ENCODE measurements at places on chromosomes 4 and X.

- H3K4me1 ChIP-seq, result peaks cover 5% of the 10 kb centered on the region
- H3K27ac ChIP-seq, result no peak overlapping the region
- H3K27me3 ChIP-seq, result no peaks in the 10 kb centered on the region
- H3K4me3 ChIP-seq, result no peak overlapping the region
- no peaks in the 10 kb centered on the region for H3K36me3 ChIP-seq
- no peak for DNase-seq
Measured at GRCh38 chr4:15413623-15414019, 14.2 kb upstream of the C1QTNF7 start.

- no peak for DNase-seq
- no peak overlapping the region for H3K27ac ChIP-seq
- H3K36me3 ChIP-seq, result no peaks in the 10 kb centered on the region
- H3K4me3 ChIP-seq, result no peak overlapping the region
Measured at GRCh38 chr4:118879409-118879808, 9.2 kb upstream of the SYNPO2 start.

DNA sequence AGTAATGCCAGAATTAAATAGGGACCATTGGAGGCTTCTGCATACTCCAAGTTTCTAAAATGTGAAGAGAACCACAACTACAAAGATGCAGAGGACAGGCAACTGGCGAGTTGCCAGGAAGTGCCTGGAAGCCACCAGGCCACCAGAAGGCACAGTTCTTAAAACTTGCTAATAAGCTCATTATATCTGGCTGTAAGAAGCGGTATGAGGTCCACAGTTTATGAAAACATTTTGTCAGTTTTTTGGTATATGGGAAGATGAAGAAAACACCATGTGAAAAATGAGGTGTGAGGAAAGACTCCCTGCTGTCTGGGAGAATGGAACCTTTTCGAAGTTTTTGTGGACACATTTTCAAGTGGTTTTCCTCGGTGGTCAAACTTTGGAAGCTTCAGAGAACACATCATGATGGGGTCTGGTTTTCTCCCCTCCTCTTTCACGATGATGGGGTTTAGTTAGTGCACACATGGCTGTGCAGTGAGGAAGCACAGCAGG lies 202.7 kb downstream of the NR3C2 start:
- peak; percentile 10 for DNase-seq
- H3K27me3 ChIP-seq, result no peaks in the 10 kb centered on the region
- H3K27ac ChIP-seq, result no peak overlapping the region
- H3K4me1 ChIP-seq, result no peaks in the 10 kb centered on the region
- H3K36me3 ChIP-seq, result no peaks in the 10 kb centered on the region

GRCh38 chr4:53640576-53641453 lies 49.5 kb upstream of the LNX1 start:
- H3K27ac ChIP-seq, result no peak overlapping the region
- H3K36me3 ChIP-seq, result no peaks in the 10 kb centered on the region
- H3K4me1 ChIP-seq, result no peaks in the 10 kb centered on the region
- H3K4me3 ChIP-seq, result no peak overlapping the region

DNA sequence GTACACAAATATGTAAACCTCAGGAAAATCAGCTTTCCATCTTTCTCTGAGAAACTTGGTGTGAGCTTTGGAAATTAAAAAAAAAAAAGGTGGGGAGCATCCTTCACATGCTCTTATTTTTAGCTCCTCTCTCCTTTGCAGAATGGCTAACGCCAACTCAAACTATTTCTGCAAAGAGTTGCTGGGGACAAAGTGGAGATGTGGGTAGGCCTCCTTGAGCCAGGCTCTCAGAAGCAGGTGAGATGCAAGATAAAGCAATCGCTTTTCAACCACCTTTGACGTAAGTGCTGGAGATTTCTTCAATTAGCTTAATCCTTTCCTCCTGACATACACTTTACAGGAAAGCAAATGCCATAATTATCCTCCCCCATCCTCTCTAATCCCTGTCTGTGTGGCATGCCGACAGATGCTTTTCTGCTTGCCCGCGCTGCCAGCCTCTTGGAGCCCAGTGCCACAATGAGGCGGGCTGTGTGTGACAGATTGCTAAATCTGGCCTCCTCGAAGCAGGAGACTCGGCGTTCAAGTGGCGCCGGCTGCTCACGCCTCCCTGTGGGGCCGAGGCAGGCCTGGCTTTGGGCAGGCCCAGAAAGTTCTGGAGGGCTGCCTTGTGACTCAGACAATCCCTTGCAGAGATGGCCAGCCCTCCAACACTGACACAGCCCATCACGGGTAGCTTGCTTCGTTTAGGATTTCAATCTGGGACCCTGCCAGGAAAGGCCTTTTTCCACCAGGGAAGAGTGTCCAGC lies 64.9 kb upstream of the SOD3 start:
- H3K27ac ChIP-seq, result no peak overlapping the region
- H3K4me3 ChIP-seq, result no peak overlapping the region
- H3K27me3 ChIP-seq, result no peaks in the 10 kb centered on the region
- DNase-seq, result peak; percentile 79
- H3K4me1 ChIP-seq, result peaks cover 3% of the 10 kb centered on the region

DNA sequence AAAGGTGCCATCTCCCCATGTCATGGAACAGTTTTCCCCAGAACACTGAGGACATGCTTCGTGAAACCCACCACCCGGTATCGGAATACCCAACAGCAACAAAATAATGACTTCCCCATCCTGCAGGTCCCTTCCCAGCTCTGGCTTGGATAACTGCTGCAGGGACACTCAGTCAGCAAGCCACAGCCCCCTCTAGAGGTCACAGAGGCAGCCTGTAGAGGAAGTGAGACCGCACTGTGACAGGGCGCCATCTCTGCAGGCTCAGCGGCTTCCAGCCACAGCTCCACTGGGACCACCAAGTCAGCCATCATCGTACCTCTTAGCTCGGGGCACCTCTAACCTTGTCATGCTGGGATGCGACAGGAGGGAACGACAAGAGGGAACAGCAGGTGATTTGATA lies 315.9 kb downstream of the LDB2 start:
- no peaks in the 10 kb centered on the region for H3K36me3 ChIP-seq
- DNase-seq, result no peak
- no peaks in the 10 kb centered on the region for H3K4me1 ChIP-seq
- no peak overlapping the region for H3K4me3 ChIP-seq
- no peak overlapping the region for H3K27ac ChIP-seq

- DNase-seq, result peak; percentile 11
- no peak overlapping the region for H3K27ac ChIP-seq
- no peaks in the 10 kb centered on the region for H3K27me3 ChIP-seq
- H3K4me1 ChIP-seq, result no peaks in the 10 kb centered on the region
Measured at GRCh38 chr4:6087669-6088341, 69.6 kb upstream of the C4orf50 start.

DNA sequence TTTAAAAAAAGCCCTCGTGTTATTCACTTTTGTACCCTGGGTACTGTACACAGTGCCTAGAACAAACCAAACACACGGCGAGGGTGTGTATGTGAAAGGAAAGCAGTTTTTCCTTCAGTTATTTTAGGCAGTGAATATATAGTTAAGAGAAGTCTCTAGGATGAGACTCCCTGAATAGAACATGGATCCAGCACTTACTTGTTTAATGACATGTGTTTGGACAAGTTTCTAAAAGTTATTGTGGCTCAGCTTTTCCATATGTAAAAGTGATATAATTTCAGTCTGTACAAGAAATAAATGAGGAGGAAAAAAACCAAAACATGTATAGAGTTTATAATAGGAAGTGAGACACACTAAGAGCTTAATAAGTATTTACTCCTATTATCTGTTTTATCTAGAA lies 273.2 kb downstream of the ADGRL3 start:
- no peaks in the 10 kb centered on the region for H3K4me1 ChIP-seq
- H3K27ac ChIP-seq, result no peak overlapping the region
- DNase-seq, result no peak
- H3K27me3 ChIP-seq, result no peaks in the 10 kb centered on the region
- no peak overlapping the region for H3K4me3 ChIP-seq
- H3K36me3 ChIP-seq, result no peaks in the 10 kb centered on the region

GRCh38 chr4:25842229-25842845 lies 20.5 kb downstream of the SEL1L3 start:
- H3K4me3 ChIP-seq, result no peak overlapping the region
- no peaks in the 10 kb centered on the region for H3K36me3 ChIP-seq
- no peaks in the 10 kb centered on the region for H3K4me1 ChIP-seq
- no peak overlapping the region for H3K27ac ChIP-seq
- no peaks in the 10 kb centered on the region for H3K27me3 ChIP-seq

DNA sequence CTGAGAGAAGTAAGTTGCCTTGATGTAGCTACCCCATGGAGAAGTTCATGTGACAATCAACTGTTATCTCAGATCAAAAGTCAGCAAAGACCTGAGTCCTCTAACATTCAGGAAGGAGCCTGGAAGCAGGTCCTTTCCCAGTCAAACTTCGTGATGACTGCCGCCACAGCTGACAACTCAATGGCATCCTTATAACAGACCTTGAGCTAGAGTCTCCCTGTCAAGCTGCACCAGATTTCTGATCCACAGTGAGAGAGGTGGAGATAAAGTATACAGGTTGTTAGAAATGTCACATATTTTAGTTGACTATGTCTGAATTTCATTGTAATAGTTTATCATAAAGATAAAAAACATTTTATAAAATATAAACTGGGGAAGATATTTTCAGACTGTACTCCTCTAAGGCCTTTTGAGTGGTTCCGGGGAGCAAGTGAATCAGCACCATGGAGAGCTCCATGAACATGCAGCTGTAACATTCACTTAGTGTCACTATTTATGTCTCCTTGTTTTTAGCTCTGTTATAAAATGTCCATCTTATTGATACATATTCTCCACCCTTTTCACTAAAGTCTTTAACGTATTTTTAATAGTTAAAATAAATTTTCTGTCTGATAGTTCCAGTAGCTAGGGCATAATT lies 1653.5 kb upstream of the AGA start:
- no peak overlapping the region for H3K4me3 ChIP-seq
- no peaks in the 10 kb centered on the region for H3K4me1 ChIP-seq
- H3K27me3 ChIP-seq, result no peaks in the 10 kb centered on the region

DNA sequence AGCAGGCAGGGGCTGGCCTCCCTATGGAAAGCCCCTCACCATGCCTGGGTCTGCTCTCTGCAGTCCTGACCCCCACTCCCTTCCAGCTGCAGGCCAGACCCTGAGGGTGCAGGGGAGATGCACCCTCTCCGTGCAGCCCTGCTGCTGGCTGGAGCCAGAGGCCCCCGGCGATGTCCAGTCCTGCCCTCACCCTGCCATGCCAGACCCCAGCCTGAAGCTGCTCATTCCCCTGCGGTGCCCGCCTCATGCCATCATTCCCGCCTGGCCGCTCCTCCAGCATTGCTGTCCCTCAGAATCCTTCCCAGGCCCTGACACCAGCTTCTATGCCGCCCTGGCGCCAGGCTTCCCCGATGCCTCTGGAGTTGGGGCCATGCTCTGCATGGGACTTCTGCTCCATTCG lies 72.4 kb downstream of the SORCS2 start:
- no peak overlapping the region for H3K4me3 ChIP-seq
- H3K36me3 ChIP-seq, result no peaks in the 10 kb centered on the region
- H3K27ac ChIP-seq, result no peak overlapping the region
- no peak for DNase-seq
- H3K27me3 ChIP-seq, result peaks cover 10% of the 10 kb centered on the region
- H3K4me1 ChIP-seq, result no peaks in the 10 kb centered on the region

GRCh38 chr4:26308568-26308967 lies 12.2 kb upstream of the RBPJ start:
- no peak for DNase-seq
- H3K36me3 ChIP-seq, result no peaks in the 10 kb centered on the region
- H3K4me1 ChIP-seq, result no peaks in the 10 kb centered on the region
- H3K4me3 ChIP-seq, result no peak overlapping the region

DNA sequence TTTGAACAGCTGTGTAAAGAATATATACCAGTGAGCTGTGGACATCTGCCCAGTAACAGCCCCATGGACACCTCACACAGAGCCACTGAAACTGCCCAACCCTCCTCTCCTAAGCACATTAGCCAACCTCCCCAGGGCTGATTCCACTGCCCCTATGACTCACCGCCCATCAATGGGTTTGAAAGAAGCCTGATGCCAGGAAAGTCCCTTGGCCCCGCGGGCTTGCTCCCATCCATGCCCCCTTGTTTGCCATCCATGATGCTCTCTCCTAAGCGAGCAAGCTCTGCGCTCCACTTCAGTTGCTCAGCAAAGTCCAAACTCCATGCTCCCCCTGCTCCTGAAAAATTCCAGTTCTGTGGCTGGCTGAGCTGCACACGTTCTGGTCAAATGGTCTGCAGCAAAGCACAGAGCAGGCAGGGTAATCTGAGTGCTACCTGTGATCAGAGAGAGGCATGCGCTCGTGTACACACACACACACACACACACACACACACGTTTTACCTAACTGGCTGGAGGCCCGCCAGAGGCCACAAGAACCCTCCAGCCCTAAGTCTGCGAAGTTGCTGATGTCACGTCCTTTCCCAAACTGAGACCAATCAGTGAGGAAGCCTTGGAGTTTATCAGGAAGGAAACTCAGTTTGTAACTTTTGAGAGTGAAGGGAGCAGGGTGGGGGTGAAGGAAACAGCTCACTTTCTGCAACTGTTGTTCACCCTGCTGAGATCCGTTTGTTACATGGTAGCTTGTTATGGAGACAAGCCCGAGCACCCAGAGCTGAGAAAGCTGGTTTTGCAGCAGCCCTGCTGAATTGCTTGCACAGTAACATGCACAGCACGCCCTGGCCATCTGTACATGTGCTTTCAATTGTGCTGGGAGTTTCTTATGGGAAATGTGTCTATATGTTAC lies at the start of gene ASB9:
Gene ASB9 (minus strand): TSS at position 466 of the 904 bp plus-strand sequence. CDS start 209 bp downstream, at position 257.
- H3K4me1 ChIP-seq, result no peaks in the 10 kb centered on the region
- H3K36me3 ChIP-seq, result no peaks in the 10 kb centered on the region
- H3K27me3 ChIP-seq, result no peaks in the 10 kb centered on the region

GRCh38 chr4:77567549-77567948 lies 38.1 kb upstream of the CXCL13 start:
- H3K27ac ChIP-seq, result no peak overlapping the region
- H3K4me3 ChIP-seq, result no peak overlapping the region
- no peak for DNase-seq
- peaks cover 2% of the 10 kb centered on the region for H3K27me3 ChIP-seq

DNA sequence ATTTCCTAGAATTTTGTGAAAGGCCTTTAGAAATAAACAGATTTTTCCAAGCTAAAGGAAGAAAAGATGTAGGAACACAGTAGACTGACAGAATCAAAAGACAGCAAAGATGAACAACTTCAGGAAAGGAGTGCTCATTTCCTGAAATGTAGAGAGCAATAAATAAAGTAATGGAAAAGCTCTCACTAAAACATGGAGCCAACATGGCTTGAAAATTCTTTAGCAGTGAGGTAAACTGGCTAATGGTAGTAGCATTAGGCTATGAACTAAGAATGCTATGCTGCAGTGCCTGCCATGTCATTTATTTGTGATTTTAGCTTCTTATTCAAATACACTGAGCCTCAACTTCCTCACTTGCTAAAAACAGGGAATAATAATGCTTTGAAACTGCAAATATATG lies 108.7 kb downstream of the IQCM start:
- H3K27ac ChIP-seq, result no peak overlapping the region
- no peak overlapping the region for H3K4me3 ChIP-seq
- H3K4me1 ChIP-seq, result no peaks in the 10 kb centered on the region

- peaks cover 8% of the 10 kb centered on the region for H3K27me3 ChIP-seq
- H3K27ac ChIP-seq, result no peak overlapping the region
- H3K4me3 ChIP-seq, result no peak overlapping the region
- no peaks in the 10 kb centered on the region for H3K36me3 ChIP-seq
Measured at GRCh38 chrX:68865926-68866325, 37.1 kb downstream of the EFNB1 start.

Measured in fibroblast of lung (primary cell).